ENCODE measurements at places on chromosomes 11 and 22.

DNA sequence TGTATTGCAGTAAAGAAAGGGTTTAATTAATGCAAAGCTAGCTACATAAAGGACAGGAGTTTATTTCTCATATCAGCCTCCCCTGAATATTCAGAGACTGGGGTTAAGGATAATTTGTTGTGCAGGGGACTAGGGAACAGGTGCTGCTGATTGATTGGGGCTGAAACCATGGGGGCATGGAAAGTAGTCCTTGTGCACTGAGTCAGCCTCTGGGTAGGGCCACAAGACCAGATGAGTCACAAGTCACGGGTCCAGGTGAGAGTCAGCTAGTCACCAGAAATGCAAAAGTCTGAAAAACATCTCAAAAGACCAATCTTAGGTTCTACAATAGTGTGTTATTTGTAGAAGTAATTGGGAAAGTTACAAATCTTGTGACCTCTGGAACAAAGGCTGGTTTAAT is 32.9 kb upstream of the SYT13 start:
- DNase-seq = no peak

DNA sequence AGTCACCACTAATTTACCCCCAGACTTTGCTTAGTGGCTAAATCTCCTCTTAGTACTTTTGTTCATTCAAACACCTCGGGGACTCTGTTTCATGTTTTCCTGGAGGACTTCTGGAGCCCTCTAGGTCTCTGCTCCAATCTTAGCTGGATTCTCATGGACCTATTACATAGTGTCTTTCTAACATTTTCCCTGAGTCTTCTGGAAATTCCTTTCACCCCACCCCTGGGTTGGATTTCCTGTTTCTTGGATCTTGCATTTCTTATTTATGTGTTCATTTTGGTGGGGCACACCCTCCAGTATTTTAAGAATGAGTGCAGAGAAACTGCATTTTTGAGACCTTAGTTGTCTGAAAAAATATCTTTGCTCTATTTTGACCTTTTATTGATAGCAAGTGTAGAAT is 220.1 kb downstream of the BLID start:
- DNase-seq = no peak

DNA sequence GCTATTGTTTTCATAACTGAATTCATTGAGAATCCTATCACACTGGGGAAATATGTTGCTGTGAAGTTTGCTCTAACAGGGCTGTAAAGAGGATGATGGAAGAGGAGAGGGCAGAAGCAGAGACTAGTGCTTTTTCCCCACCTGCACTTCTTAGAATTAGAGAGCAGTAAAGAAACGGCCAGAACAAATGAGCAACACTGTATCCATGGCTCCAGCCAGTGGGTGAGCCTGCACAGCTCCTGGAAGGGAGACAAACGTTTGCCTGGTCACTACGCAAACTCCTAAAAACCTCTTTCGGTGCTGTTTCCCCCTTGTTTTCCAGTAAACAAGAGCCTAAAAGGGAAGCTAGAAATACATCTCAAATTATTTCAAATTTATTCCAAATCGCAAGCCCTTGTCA is 22.2 kb upstream of the OR10D3 start:
- DNase-seq = no peak

- no peak for DNase-seq
Measured at GRCh38 chr22:32985899-32986765, 72.0 kb downstream of the SYN3 start.

DNA sequence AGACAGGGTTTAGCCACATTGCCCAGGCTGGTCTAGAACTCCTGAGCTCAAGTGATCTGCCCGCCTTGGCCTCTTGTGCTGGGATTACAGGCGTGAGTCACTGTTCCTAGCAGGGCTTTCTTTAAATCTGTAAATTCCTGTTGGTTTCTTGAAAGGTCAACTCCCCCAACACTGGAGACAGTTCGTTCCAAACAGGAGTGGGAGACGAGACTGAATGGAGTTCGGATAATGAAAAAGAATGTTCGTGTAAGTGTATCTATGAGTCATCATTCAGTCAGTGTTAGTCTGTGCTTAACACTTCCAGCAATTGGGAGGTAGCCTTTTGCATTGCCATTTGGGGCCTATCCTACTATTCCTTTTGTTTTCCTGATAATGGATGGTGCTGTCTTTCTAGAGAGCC is 10.0 kb upstream of the BACE1-AS start:
- DNase-seq = no peak

DNA sequence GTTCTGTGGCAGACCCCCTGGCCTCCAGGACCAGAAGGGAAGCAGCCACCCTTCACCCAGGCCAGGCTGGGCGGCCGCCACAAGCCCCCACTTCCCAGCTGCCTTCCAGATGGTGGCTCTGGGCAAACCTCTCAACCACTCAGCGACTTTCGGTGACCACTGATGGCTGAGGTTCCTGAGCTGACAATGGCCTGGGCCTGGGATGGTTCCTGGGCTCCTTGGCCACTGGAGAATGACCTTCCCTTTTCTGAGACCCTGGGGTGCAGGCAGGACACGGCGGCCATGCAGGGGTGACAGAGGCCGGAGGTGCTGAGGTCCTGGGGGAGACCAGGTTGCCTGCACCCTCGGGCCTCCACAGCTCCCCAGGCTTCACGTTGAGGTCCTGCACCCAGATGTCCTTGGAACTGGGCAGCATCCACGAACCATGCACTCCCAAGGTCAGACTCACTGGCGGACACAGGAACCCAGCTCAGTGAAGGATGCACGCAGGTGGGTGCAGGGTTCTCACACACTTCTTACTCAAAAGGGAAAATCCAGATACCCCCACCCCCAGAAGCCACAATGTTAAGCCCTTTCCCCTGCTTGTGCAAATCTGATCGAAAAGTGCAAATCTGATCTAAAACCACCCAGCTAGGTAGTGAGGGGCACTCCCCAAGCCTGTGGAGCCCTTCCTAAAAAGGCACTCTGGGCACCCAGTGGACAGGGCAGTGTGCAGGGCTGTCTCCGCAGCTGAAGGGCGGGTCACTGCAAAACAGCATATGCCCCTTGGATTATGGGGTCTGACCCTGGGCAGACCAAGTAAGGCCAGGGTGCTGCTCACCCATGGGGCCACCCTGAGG is 13.9 kb upstream of the PHLDA2 start:
- DNase-seq = no peak

- DNase-seq = no peak
Measured at GRCh38 chr11:23604966-23605365, 744.7 kb upstream of the CCDC179 start.

All from spleen (tissue), 13 donors.